ENCODE measurements at places on chromosomes 7 and 10. TPM values are rescaled to one million over a fixed set of nuclear protein-coding genes. Genes with fewer than 3 reads are reported as not detected.

- no peak for DNase-seq
These were observed 139.0 kb downstream of the ZMIZ1 start for GRCh38 chr10:79207726-79208125.

DNA sequence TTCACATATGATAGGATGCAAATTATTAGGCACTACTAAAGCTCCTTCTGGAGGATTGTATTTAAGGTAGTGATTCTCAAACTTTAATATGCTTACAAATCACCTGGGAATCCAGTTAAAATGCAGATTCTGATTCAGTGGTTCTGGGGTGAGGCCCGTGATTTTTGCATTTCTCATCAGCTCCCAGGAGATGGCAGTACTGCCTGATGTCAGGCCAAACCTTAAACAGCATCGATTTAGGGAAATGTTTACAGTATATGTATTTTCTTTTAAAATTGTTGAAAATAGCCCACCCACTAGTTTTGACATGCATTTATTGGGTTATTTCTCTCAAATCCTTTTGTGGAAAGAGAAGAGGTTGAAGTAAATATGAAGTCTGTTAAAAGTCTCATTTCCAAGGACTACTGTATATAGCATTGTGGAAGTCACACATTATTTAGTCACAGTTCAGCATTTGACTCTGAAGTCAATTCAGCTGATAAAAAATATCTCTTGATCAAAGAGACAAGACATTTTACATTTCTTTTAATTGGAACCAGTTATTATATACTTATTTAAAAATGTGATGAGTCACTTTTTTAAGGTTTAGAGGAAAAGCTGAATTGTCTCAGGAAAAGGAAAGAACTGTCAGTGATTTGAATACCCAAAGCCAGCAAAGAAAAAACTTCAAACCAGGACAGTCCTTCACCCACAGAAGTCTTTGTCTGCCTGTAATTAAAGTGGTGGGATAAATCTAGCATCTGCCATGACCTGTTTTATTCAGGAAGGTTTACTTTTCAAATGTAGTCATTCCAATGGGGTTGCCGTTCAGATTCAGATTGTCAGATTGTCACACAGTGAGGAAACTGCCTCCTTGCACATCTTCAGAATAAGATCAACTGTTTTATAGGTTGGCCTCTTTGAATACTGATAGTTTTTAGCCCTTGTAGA lies 21.1 kb upstream of the HBP1 start:
- no peak for DNase-seq

PNLIPRP3 gene
- total RNA-seq: not detected

ZNF716 gene
- not detected for total RNA-seq

MRPS16 gene
- 101 TPM for total RNA-seq
